Activated CD8-positive, alpha-beta T cell treated with anti-CD3 and anti-CD28 coated beads, Interleukin-2, amount 10 ng/mL, durations not matched to agents 7 days and 5 days (primary cell): ENCODE measurements at places on chromosomes 7 and 10. TPM values are rescaled to one million over a fixed set of nuclear protein-coding genes. Genes with fewer than 3 reads are reported as not detected.

ASNS gene
- total RNA-seq, result 37.5 TPM

OR2A1 gene
- not detected for total RNA-seq

ANKRD26 gene
- total RNA-seq, result 9.0 TPM

GIMAP6 gene
- 93.3 TPM for total RNA-seq

- no peaks in the 10 kb centered on the region for H3K4me1 ChIP-seq
- H3K27ac ChIP-seq, result no peak overlapping the region
- no peaks in the 10 kb centered on the region for H3K36me3 ChIP-seq
- no peak overlapping the region for H3K4me3 ChIP-seq
Measured at GRCh38 chr7:151139071-151139790, 28.3 kb downstream of the GBX1 start.
